ENCODE measurements at places on chromosomes 11 and 22. TPM values are rescaled to one million over a fixed set of nuclear protein-coding genes. Genes with fewer than 3 reads are reported as not detected.

- no peak for DNase-seq
Measured at GRCh38 chr11:46738887-46739286, 19.9 kb downstream of the F2 start.

TLCD5 gene
- 0.31 TPM for total RNA-seq

GRCh38 chr11:100719809-100720221, 32.7 kb downstream of the ARHGAP42 start:
- no peak for DNase-seq

- no peak for DNase-seq
Measured at GRCh38 chr22:27880778-27881394, 38.2 kb downstream of the PITPNB start.

NLRP10 gene
- total RNA-seq: not detected

- no peak for DNase-seq
Measured at GRCh38 chr22:48677621-48678020, 1150.1 kb downstream of the BRD1 start.

GRCh38 chr11:61309739-61310138, 14.6 kb upstream of the VWCE start:
- no peak for DNase-seq

SCARF2 gene
- 1.9 TPM for total RNA-seq

TIMP3 gene
- 39.1 TPM for total RNA-seq

HTR3A gene
- not detected for total RNA-seq

DDIAS gene
- 6.2 TPM for total RNA-seq

- no peak for DNase-seq
Measured at GRCh38 chr11:83441601-83442000, 155.4 kb upstream of the CCDC90B start.

MMP12 gene
- total RNA-seq: not detected

DNA sequence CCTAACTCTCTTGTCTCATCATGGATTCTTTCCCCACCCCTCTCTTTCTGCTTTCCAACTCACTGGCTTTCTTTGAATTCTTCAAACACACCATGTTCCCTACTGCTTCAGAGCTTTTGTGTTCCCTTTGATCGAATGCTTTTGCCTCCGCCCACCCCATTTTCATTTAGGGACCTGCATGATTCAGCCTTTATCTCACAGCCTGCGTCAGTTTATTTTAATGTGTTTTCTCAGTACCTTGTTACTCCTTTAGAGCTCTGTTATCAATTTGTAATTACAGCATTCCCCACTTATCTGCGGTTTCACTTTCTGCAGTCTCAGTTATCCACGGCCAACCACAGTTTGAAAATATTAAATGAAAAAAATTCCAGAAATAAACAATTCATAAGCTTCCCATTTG, 451.3 kb downstream of the METTL15 start:
- no peak for DNase-seq

EHD1 gene
- total RNA-seq: 30.9 TPM

DNA sequence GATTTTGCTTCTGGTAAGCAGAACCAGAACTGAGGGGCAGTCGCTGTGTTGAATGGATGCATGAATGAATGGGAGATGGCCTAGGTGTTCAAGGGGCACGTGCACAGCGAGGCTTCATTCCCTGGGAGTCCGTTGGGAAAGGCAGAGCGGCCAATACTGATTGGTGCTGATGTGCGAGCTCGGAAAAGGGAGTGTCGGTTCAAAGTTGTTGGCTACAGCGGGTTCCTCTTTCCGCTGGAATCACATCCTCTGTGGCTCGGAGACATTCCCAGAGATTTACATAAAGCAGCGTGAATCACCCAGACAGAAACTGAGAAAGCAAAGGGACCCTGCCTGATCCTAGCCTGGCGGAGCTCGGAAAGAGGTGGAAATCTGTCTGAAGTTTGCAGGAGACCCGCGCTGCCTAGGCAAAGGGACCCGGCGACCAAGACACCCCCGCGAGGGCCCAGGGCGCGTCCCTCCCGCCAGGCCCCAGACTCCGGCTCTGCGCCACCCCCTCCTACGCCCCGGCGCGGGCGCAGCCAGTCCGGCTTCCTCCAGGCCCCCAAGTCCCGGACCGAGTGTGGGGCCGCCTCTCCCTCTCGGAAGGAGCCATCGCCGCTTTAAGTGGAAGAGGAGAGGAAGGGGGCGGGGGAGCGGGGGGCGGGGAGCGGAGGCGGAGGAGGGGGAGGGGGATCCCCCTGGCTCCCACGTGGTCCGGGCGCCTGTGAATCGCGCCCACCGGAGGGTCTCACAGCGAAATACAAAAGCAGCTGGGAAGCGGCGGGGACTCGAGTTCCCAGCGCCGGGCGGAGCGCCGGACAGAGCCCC, at the start of gene FJX1:
Gene FJX1 (plus strand): TSS at position 774 of the 810 bp plus-strand sequence. CDS start 177 bp downstream, outside the sequence.
- no peak for DNase-seq

DNA sequence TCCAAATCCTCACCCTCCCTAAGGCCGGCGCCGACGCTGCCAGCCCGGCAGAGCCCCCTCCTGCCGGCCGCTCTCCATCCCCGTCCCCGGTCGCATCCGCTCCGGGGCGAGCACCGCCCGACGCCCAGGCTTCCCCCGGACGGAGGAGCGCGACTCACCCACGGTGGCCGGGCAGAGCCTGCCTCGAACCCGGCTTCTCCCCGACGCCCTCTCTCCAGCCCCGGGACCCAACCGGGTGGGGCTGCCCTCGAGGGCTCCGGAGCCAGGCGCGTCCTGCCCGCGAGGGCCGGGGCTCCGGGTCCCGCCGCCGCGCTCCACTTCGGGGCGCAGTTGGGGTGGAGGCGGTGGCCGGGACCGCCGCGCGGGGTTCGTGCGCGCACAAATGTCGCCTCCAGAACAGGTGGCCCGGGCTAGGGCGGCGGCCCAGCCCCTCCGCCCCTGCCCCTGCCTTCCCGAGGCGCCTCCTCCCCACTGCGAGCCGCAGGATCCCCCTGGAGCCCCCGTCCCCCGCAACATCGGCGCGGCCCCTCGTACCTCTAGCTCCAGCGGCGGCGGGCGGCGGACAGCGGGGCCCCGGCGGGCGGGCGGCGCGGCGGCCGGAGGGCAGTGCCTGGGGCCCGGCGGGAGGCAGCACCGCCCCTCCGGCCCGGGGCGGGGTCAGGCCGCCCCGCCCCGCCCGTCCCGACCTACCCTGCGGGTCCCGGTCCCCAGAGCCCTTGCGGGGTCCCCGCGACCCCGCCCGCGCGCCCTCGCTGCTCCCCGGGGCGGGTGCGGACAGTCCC, at the start of gene A4GALT:
Gene A4GALT (minus strand): TSS at position 608 of the 782 bp plus-strand sequence. CDS start 26,919 bp downstream, outside the sequence.
- DNase-seq: no peak

GRCh38 chr11:130037881-130038585, 31.7 kb upstream of the APLP2 start:
- DNase-seq: no peak

Measured in esophagus squamous epithelium (tissue), 5 donors.